ENCODE measurements at places on chromosomes 6 and 20.

DNA sequence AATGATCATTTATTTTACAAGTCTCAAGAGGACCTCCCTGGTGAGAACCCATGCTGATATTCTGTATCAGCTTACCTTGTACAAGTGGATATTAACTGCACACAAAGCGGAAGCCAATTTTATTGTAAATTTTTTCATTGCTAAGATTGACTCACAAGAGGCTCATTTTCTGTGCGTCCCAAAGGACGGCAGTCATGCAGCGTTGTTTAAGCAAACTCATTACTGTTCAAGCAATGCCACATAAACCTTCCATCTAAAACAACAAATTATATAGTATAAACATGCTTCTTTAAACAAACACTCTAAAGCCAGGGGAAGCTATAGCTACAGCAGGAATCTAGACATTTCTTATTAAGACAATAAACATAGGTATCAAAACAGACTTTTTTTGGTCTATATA, 575.3 kb downstream of the FRK start:
- no peak for DNase-seq

GRCh38 chr6:105806486-105806920, 279.6 kb upstream of the PRDM1 start:
- DNase-seq, result no peak

GRCh38 chr6:135576055-135576454, 78.5 kb upstream of the AHI1 start:
- DNase-seq, result no peak

- no peak for DNase-seq
These were observed 191.7 kb upstream of the NOX3 start for GRCh38 chr6:155647354-155647753.

DNA sequence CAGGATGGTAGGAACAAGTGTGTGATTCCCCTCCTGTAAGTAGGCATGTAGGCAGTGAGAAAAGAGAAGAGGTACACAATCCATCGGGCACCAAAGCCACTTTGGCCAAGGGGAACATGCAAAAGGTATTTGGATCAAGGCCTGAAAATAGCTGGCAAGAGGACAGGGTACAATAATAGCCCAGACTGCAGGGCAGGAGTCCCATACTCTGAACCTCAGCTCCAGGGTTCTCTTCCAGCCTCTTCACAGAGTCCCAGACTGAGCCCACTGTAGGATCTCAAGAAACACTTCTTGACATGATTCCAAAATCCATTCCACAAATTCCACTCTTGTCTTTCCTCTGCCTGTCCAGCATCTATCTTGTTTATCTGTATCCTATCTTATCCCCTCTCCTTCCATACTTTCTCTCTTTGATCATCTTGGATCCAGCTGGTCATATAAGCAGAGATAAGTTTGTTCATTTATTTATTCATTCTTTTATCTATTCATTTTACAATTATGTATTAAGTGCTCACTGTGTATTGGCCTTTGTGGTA, 19.7 kb downstream of the ACSS2 start:
- DNase-seq, result no peak
